ENCODE measurements at places on chromosomes 1 and 21.

- DNase-seq: no peak
Observed at GRCh38 chr1:240500647-240501046, 111.3 kb downstream of the GREM2 start.

DNA sequence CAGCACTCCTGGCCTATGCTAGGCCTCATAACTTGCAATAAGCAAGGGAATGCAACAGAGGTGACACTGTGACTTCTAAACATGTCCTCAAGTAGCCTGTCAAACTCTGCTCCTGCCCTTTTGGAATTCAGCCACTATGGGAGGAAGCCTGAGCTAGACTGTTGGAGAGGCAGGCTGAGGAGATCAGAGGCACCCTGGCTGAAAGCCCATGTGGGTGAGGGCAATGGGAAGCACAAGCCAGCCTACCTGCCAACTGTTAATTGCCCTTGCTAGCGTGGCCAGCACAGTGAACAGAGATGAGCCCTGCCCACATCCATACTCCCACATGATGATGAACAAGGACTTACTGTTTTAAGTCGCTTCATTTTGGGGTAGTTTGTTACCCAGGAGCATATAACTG, 17.7 kb downstream of the GNB1 start:
- no peak for DNase-seq

DNA sequence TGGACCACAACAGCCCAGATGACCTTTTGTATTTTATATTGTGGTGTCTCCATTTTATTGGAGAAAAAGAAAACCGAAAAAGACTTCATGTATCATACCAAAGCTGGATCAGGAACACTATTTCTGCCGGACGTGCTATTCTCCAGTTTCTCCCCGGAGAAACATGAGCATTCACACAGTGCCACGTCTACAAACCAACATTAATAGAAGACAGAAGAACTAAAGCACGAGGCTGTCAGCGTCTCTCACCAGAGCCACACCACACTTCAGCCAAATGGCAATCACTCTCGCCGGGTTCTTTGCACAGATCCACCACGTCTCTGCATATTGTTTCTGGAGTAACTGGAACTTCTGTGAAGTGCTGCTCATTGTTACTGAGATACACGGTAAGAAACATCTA, 24.8 kb downstream of the TP53BP2 start:
- DNase-seq: no peak

DNA sequence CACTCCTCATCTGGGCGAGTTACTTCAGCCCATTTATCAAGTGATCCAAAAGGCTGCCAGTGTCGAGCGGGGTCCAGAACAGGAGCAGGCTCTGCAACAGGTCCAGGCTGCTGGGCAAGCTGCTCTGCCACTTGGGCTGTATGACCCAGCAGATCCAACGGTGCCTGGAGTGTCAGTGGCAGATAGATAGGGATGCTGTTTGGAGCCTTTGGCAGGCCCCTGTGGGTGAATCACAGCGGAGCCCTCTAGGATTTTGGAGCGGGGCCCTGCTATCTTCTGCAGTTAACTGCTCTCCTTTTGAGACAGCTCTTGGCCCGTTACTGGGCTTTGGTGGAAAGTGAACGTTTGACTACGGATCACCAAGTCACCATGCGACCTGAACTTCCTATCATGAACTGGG, 7.5 kb downstream of the MMEL1 start:
- no peak for DNase-seq

Measured in activated naive CD8-positive, alpha-beta T cell treated with anti-CD3 and anti-CD28 coated beads, Interleukin-2, amount 50 U/mL, for 16 hours (primary cell).